ENCODE measurements at places on chromosomes 11 and 22.

DNA sequence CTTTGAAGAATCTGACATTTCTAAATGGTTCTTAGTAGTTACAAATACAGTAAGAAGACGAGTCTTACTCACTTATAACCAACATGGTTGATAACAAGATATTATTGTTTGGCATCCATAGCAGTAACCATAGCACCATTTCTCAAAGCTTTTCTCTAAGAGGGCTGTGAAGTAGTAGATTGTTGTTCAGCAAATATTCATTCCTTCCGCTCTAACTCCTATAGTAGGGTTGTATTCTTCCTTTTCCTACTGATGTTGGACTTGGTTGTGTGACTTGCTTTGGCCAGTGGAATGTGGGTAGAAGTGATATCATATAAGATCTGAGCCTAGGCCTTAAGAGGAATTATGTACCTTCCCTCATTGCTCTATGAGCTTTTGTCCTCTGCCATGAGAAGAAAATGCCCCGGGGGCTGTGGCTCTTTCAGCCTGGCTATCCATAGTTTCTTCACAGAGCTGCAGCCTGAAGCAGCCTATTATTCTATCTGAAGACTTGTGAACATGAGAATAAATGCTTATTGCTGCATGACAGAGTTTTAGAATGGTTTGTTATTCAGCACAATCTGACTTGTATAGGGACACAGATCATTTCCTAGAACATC is 28.9 kb upstream of the ZBED5 start:
- no peak for DNase-seq

GRCh38 chr22:48630433-48630754 is 1197.3 kb downstream of the BRD1 start:
- DNase-seq, result no peak

DNA sequence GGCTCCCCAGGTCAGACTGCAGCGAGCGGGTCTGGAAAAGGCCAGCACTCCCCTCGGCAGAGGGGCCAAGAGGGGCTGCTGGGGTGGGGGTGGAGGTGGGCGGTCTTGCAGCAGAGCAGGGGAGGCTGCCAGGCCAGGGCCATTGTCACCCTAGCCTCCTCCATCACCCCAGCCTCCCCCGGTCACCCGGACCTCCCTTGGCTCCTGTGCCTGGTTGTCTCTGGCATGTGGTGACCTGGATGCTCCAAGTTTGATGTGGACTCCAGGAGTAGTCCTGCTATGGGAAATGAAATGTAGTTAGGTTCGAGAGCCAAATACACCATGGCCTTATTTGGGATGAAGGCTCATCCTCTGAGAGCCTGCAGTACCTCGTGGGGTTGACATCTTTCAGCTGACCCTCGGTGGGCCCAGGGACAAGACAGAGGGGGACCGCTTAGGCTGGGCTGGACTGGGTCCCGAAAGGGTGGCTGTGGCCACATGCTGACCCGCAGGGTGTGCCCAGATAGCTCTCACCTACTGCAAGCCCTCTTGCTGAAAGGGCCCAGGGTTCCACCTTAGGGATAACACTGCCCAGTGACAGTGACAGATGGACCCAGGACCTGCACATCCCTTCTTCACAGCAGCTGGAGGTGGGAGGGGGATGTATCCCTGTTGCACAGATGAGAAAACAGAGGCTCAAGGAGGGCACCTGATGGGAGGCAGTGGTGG is 24.1 kb downstream of the MRGPRD start:
- DNase-seq, result no peak

DNA sequence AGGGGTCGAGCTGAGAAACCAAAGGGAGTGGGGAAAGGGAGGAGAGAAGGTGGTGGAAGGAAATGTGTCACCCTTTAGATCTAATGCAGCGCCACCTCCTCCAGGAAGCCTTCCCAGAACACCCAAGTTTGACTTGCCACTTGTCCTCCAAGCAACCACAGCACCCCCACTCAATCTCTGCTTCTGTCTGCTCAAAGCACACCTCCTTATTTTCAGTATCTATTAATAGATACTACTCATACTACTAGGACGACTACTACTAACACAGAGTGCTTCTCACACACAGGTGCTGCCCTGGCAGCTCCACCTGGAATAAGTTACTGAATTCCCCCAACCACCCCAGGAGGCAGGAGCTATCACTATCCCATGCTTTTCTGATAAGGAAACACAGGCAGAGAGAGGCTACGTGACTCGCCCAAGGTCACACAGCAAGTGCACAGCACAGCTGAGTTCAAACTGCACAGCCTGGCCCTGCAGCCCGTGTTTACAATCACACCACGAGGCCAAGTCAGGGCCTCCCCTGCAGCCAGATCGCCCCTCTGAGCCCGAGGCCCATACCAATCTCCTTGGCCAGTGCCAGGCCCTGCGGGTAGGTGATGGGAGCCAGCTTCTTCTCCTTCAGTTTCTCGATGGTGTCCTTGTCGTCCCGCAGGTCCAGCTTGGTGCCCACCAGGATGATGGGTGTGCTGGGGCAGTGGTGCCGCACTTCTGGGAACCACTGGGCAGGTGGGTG is 13.2 kb downstream of the RAC2 start:
- DNase-seq, result no peak

GRCh38 chr11:20243974-20244373 is 83.7 kb upstream of the DBX1 start:
- DNase-seq, result no peak

- no peak for DNase-seq
These were observed 1.7 kb upstream of the LRRC74B start for GRCh38 chr22:21043860-21044535.

All from stimulated activated CD8-positive, alpha-beta memory T cell treated with anti-CD3 and anti-CD28 coated beads, Interleukin-2, amount 100 ng/mL, for 48 hours (primary cell).